CD4-positive, alpha-beta T cell (primary cell): ENCODE measurements at places on chromosomes 11 and 22.

DNA sequence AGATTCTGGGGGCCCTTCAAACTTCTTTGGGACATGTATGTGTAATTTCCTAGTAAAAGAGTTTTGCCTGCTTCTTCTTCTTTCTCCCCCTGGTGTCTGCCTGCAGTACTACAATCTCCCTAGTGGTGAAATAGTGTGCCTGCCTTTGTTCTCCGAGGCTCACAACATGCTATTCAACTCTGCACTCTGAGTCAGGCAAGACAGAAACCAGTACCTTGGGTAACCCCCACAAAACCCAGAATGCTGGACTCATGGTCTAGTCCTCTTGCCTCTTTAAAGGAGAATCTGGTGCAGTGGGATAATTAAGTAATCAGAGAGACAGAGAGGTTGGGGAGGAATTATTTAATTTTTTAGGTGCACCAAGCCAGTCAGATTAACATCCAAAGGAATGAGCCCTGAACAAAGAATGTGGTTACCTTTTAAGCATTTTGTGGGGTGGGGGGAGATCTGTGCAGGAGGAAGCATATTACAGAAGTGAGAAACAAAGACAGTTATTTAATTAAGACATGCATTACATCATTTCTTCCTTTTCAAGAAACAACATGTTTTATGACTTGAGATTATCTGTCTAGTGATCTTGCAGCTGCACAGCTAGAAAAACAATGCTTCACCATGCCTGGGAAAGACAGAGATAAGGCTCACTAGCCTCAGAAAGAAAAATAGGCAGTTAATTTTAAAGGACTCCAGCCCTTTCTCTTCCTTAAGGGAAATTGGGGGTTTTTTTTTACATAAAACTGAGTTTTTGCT lies 11.0 kb upstream of the MS4A6A start:
- DNase-seq: peak; percentile 56

DNA sequence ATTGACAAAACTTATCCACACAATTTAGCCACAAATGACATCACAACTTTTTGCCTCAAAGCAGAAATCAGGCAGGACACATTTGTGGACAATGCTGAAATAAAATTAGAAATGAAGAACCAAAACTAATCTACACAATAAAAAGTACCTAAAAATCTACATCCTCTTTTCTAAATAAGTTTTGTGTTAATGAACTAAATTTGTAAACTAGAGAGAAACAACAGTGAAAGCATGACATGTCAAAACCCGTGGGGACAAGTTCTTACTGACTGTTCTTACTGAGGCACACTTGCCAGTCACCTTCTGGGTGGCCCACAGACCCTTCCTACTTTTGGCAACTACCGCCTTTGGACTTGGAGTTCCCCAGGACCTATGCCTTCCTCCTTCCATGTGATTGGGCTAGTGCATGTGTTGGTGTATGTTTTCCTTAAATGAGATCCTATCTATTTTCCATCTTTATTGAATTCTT lies 60.7 kb upstream of the MUC15 start:
- no peak for DNase-seq

DNA sequence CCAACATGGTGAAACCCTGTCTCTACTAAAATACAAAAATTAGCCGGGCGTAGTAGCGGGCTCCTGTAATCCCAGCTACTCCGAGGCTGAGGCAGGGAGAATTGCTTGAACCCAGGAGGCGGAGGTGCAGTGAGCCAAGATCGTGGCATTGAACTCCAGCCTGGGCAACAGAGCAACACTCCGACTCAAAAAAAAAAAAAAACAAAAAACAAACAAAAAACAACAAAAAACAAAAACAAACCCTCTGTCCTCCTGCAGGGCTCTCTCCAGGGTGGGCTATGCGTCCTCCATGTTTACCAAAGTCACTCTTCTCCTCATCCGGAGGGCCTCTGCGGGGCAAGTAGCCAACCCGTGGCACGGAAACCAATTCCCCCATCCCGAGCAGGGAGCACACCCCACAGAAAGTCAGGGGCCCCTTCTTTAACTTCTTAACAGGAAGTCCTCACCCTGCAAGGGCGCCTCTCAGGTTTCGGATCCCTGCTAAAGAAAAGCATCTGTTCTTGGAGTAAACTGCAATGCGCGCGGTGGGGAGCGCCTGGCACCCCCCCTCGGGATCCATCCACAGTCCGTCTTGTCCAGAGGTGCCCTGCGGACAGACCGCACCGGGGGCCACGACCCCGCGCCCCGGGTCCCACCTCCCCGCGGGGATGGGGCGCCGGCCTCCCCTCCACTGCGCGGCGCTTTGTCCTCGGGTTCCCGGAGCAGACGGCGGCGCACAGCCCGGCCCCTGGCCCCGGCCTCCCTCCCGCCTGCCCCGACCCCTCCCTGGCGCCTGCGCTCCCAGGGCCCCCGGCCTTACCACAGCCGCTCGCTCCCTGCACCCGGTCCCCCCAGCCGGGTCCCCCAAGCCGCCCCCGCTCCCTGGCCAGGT lies 712 bp downstream of the CERK start:
- peak; percentile 31 for DNase-seq

DNA sequence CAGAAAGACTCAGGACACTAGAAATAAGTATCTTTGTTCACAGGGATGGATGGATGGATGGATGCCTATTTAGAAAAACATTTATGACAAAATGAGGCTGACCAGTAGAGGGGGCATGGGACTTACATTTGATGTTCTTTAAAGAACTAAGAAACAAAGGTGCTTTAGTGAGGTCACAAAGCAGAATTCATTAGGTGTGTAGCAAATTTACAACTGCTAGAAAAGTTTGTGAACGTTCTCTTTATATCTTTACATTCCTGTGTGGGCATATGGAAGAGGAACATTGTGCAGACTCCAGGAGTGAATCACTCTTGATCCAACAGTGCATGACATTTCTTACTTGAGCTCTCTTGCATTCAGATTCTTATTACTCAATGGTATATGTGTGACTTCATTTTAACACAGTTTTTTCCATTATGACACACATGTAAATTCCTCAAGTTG lies 15.8 kb upstream of the SIK2 start:
- peak; percentile 38 for DNase-seq

- no peak for DNase-seq
These were observed 16.9 kb upstream of the IPO7 start for GRCh38 chr11:9367551-9367950.

DNA sequence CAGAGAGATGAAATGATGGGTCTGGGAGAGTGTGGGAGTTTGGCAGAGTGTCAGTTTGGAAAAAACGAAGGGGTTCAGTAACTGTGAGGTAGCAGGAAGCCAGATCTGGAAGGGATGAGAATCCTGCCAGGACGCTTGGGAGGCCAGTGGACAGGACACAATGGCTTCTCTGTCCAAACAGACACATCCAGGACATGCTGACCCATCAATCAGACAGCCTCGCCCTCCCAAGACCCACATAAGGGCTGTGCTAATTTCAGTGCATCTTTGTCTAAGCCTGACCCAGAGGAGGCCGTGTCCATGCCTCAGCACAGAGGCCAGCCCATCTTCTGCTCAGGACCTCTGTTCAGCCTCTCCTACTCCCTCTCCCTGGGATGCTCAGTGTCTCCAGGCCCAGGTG lies 576.5 kb upstream of the B3GAT1 start:
- DNase-seq: no peak

GRCh38 chr22:21708960-21709359 lies 26.6 kb downstream of the YPEL1 start:
- DNase-seq: no peak

GRCh38 chr22:32745251-32745995 lies 56.1 kb upstream of the TIMP3 start:
- DNase-seq: no peak

DNA sequence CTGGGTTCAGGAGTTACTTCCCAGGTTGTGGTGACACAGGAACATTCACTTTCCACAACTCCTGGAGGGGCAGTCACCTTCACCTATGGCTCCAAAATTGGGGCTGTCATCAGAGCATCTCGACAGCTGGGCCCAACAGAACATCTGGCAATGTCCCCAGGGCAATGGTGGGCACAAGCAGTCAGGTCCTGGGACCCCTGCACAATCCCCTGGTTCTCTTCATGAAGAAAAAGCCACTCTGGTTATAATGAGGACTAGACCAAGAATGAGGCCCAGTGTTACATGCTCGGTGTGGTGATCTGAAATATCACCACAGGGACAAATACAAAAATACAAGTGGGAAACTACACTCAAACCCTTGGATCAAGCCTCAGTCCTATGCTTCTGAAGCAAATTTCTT lies 89.0 kb upstream of the VPREB1 start:
- no peak for DNase-seq

DNA sequence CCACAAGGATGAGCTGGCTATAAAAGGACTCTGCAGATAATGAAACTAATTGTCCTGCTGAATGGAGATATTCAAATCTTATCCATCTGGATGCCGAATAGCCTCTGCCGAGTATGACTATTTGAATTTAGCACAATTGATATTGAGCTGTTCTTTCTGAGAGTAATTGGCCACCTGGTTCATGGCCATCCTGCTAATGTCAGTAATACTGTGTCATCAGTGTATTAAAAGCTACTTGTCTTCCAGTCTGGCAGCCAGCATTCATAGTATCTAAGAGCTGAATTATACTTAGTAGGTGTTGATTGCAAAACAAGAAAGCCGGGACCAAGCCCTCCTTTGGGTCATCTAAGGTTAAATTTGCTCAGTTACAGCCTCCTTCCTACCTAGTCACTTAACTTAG lies 310.7 kb upstream of the NCAM1 start:
- no peak for DNase-seq

GRCh38 chr11:103994094-103994493 lies 42.3 kb upstream of the DDI1 start:
- DNase-seq: no peak

- DNase-seq: no peak
These were observed 9.7 kb upstream of the SLCO2B1 start for GRCh38 chr11:75141166-75141565.

DNA sequence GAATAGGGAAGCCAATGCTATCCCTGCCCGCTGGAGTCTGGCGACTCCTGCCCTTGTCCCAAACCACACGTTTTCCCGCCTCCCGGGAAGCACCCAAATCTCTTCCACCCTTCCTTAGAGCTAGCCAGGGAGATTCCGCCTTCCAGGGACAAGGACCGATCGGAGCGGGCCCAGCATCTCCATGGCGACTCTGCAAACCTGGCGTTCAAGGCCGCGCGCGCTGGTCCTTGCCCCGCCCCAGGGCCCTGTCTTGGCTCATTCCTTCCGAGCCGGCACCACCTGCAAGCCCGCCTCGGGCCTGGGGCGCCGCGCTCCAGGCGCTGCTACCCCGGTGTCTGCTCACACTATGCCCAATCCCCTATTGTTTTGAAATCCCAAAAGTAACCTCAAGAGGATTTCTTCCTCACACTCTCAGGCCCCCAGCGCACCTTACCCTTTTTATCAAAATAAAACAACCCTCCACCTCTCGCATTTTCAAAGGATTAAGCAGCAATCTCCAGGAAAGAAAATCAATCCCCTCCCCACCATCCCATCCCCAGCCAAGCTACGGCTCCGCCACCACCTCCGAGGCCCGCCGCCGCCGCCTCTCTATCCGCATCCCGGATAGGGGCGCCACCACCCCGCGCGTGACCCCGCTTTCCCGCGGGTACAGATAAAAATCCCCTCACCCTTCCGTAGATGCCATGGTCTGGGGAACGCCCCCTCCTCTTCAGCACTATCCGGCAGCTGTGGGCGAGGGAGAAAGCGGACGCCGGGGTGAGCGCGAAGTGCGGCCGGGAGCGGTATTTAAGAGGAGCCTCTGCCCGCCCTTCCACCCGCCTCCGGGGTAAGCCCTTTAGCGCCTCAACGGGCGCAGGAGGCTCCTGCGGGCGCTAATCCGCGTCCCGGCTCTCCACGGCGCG lies 825 bp downstream of the SLC1A2 start:
- no peak for DNase-seq

DNA sequence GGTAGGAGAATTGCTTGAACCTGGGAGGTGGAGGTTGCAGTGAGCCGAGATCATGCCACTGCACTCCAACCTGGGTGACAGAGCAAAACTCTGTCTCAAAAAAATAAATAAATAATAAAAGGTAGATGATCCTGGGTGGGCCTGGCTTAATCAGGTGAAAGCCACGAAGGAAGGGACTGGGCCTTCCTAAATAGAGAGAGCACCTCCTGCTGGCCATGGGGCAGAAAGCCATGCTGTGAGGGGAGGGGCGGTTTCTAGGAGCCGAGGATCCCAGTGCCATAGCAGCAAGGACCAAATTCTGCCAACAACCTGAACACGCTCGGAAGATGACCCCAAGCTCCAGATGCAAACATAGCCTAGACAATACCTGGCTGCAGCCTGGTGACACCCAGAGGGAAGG lies 24.5 kb upstream of the DGKZ start:
- DNase-seq: no peak

- no peak for DNase-seq
These were observed 77.6 kb upstream of the SESN3 start for GRCh38 chr11:95308512-95309035.

DNA sequence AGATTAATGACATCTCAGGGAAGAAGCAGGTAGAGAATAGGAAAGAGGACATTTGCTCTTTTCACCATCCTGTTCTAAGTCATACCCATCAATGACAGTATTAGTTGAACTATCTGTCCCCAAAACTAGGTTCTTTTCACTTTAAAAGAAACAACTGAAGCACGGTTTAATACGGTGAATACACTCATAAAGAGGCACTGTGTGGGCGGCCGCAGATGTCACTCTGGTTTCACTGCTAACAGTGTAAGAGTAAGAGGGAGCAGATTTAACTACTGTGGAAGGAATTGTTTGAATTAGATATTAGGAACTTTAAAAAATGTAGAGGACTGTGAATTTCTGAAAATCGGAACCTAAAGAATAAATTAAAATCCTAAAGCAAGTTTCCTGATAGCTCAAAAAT lies 49.5 kb downstream of the VSIG10L2 start:
- DNase-seq: no peak

GRCh38 chr11:47948137-47948536 lies 32.2 kb upstream of the PTPRJ start:
- no peak for DNase-seq

- no peak for DNase-seq
These were observed 201.7 kb upstream of the PDGFD start for GRCh38 chr11:104365676-104366075.

DNA sequence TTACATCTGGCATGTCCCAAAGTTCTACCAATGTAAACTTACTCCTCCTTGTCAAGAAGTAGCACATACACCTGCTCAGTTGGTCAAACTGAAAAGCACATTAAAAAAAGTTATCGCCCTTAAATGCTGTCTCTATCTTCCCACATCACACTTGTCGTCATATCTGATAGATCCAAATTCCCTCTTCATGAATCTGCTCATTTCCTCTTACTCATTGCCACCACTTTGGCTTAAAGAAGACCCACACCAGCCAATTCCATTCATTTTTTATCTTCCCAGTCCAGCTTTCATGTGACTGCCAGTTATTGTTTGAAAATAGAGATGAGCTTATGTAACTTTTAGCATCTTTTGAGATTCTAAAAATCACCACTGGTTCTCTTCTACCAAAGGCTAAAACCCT lies 305.9 kb upstream of the MTNR1B start:
- DNase-seq: no peak

- DNase-seq: no peak
These were observed 192.4 kb upstream of the NTM start for GRCh38 chr11:131178020-131178419.

DNA sequence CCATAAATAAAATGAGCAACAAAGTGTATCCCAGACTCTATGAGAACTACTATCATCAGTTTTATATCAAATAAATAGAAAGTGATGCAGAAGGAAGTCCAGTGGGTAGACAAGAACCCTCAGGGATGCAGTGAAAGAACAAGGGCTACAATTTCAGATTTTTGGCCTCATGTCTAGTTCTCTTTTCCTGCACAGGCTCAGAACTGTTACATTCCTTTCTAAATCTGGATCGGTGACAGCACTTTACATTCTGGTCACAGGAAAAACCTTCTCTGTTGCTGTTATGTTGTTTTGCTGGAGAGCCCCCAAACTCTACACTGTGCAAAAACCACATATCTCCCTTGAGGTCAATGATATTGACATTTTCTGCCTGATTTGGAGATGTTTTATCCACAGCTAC lies 108.8 kb upstream of the ANO5 start:
- DNase-seq: no peak
